SHP77 (cell line): ENCODE measurements at places on chromosomes 3 and 15.

DNA sequence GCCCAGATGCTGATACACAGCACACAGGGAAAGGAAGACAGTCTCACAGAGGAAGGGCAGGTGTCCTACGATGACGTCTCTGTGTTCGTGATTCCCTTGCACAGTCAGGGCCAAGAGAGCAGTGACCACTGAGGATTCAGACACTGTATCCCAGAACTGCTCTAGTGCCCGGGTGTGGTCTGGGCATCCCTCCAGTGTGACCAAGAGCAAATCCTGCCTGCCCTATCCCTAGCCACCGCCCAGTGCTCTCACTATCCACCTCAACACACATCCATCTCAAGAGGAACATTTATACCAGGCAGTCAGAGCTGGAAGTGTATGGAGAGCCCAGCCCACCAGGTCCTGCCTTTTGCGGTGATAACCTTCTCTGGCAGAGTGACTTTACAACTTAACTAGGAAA is 4.1 kb downstream of the PPM1M start:
- DNase-seq = no peak

GRCh38 chr15:60932051-60932915 is 296.8 kb downstream of the RORA start:
- DNase-seq = no peak

- DNase-seq = no peak
Observed at GRCh38 chr15:69996321-69997160, 101.2 kb downstream of the TLE3 start.

DNA sequence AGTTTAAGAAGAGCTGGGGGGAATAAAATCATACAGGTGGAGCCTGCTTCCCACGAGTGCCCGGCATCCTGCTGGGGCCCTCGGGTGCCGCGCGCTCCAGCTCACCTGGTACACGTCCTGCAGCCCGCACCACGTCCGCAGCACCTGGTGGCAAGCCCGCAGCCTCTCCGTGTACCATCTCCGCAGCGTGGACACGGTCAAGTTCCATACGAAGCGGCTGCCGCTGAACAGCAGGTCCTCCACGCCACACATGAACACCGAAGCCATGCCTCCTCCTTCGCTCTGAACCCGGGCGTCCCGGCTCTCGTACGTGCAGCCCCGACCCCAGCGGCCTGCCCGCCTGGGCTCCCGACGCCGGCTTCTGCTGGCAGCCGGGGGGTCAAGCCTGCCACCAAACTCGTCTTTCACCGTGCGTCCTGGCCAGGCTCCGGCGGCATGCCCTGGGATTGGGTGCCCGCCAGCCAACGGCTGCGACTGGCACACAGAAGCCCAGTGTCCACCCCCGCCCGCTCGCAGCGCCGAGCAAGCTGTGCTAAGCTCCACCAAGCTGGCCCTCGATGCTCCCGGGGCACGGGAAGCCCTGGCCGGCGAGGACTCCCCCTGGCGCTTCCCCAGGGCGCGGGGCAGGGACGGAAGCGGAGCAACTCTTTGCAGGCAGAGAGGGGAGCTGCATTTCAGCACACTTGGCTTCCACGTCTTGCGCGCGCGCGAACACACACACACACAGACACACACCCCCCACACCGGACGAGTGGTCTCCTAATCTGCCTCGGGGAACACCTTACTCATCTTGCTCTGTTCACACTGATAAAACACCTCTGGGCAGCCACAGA is at the start of gene FRMD4B:
Gene FRMD4B (minus strand): TSS at position 366 of the 833 bp plus-strand sequence. CDS start 99 bp downstream, at position 267.
- no peak for DNase-seq

- DNase-seq = no peak
Observed at GRCh38 chr3:130712718-130713423, 33.8 kb downstream of the PIK3R4 start.

- no peak for DNase-seq
Observed at GRCh38 chr15:90840157-90840855, 28.1 kb upstream of the FURIN start.

DNA sequence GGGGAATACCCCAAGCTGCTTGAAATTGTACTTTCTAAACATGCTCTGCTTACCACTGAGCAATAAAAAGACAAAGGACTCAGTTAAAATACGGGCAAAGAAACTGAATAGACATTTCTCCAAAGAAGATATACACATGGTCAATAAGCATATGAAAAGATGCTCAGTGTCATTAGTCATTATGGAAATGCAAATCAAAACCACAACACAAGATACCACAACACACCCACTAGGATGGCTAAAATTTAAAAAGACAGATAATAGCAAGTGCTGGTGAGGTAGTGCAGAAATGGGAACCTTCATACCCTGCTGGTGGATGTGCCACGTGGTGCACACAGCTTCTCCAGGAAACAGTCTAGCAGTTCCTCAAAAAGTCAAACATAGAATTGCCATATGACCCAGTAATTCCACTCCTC is 21.3 kb downstream of the LRIG1 start:
- DNase-seq = no peak

GRCh38 chr3:136516656-136517055 is 235.5 kb downstream of the STAG1 start:
- DNase-seq = no peak

DNA sequence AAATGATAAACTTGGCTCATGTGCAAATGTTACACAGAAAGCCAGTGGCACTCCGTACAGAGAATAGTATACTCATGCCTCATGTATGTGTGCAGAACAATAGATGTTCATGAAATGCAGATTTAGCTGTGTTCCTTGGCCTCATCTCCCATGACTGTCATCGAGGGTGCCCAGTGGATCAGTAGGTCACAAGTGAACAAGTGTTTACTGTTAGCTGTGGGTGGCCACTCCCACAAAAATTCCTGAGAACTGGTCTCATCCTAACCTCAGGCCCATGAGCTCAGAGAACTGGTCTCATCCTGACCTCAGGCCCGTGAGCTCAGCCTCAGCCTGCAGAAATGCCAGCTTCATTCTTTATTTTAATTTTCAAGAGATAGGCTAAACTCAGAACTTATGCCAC is 124.1 kb downstream of the GADL1 start:
- no peak for DNase-seq

- DNase-seq = no peak
Observed at GRCh38 chr3:144444061-144444460, 472.4 kb downstream of the DIPK2A start.

GRCh38 chr3:15405448-15406050 is 21.8 kb downstream of the METTL6 start:
- DNase-seq = peak; percentile 39

DNA sequence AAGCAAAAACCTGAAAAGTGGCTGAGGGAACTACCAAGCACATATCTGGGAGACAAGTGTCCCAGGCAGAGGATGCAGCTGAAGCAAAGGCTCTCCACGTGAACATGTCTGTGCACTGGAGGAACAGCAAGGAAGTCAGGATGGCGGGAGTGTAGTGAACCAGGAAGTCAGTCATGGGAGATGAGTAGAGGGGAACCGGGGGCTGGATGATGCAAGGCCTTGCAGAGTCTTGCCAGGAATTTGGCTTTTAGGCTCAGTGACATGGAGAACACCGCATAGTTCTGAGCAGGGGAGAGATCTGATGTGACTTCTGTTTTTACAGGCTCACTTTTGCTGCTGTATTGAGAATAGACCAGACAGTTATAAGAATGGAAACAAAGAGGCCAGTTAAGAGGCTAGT is 19.0 kb downstream of the C2CD4A start:
- no peak for DNase-seq

DNA sequence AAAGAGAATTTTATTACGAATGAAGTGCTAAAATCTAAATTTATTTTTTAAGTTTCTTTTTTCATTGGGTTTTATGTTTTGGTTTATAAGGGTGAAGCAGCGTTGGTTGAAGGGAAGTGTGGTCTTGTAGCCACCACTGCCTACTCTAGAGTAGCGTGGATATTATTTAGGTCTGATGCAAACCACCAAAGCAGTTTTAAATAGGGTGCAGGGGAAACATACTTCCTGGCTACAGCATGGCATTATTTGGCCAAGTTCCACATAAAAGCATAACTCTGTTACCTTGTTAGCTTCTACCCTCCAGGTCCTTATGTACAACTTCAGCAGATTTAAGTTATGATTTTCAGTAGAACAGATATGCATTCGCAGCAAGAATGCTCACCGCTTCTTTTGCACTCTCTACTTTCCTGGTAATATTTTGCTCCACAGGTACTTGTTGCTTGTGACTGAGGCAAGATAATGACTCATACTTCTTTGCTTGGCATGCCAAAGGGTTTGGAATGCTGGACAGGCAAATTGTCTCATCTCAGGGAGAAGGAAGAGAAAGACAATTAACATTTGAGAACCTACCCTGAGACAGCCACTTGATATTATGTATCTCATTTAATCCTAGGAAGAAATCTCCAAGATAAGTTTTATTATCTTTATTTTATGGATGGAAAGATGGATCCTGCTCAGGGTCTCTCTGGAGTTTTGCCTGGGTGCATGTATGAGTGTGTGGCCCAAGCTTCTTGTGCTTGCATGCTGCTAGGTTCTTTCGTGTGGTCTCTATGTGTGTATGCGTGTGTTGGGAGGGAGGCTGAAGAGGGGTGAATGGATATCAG is 5.4 kb downstream of the TGFBR2 start:
- DNase-seq = no peak

DNA sequence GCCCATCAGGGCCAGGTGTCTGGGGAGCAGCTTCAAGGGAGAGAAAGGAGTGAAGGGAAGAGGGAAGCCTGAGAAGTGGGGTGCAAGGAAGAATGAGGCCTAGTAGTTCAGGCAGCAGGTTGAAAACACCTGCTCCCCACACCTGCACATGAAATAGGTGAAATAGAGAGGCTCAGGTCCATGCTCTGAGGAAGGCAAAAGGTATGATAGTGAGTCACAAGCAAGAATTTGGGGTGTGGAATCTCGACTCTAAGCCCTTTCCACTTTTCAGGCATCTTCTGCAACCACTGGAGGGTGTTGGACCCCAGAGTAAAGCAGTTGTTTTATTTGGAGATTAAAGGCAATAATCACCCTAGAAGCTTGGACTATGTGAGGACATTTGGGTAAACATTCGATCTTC is 157.5 kb downstream of the CTNNB1 start:
- no peak for DNase-seq

GRCh38 chr15:65264863-65265430 is 21.7 kb downstream of the PARP16 start:
- no peak for DNase-seq

- no peak for DNase-seq
Observed at GRCh38 chr15:43239732-43240491, 19.1 kb upstream of the EPB42 start.

GRCh38 chr15:35911052-35911777 is 365.2 kb upstream of the DPH6 start:
- no peak for DNase-seq

GRCh38 chr3:121995161-121996137 is 26.6 kb downstream of the ILDR1 start:
- DNase-seq = peak; percentile 22

DNA sequence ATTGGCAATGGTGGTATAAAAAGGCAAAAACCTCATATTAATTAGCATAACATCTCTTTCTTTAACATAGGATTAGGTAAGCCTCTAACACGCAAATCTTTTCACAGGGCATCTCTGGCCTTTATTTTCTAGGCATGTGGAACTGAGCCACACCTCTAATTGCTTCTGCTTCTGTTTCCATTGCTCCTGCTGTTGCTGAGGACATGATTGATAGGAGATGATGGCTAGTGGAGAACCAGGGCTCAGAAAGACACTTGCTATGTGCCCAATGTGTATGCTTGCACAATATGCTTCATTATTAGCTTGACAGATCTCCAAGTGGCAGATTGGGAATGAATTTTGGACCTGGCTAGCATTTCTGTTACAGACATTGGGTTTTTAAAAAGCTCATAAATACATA is 114.5 kb downstream of the EPHA3 start:
- DNase-seq = peak; percentile 14

DNA sequence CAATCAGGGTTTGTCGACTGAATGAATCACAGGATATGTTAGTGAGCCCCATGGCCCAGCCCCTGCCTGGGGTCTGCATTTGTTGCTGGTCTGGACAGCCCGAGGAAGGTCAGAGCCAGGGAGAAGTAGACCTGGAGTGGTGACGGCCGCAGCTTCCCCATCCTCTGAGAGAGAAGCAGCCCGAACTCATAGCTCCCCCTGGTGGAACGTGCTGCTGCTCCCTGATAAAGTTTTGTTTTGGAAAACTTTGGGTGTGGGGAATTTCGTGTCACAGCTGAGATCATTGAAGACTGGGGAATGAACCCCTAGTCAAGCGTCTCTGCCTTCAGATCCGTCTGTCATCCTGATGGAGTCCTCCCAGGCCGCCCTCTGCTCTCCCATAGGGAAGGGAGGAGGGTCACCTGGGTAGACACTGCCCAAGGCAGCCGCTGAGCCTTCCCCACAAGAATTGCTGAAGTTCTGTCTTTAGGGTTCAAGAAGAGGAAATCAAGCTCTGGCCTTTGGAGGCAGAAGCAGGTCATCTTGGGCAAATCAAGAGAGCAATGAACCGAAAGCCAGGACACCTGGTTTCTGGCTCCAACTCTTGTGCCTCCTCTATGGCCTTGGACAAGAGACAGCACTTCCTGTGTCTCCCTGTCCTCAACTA is 60.5 kb downstream of the GLDN start:
- peak; percentile 3 for DNase-seq

DNA sequence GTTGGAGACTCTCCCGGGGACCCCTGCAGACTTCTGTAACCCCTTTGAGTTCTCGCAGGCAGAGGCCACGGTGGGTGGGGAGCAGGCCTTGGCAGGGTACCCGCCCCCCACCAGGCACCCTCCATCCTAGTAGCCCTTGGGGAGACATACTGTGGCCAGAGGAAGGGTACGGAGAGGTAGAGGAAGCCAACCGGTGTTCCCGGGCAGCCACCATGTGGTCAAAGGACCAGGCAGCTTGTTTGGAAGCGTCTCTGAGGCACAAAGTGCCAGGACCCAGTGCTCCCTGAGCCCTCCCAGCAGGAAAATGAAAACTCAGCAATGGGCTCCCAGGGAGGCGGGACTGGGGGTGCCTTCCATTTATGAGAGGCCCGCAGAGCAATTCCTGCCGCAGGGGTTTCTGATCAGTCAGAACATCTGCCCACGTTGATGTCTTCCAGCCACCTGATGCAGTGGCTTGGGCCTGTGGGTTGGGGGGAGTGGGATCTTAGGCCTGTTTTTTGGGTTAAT is 53.0 kb upstream of the CGNL1 start:
- no peak for DNase-seq

- DNase-seq = peak; percentile 42
Observed at GRCh38 chr3:110470310-110470709, 601.3 kb upstream of the NECTIN3 start.

DNA sequence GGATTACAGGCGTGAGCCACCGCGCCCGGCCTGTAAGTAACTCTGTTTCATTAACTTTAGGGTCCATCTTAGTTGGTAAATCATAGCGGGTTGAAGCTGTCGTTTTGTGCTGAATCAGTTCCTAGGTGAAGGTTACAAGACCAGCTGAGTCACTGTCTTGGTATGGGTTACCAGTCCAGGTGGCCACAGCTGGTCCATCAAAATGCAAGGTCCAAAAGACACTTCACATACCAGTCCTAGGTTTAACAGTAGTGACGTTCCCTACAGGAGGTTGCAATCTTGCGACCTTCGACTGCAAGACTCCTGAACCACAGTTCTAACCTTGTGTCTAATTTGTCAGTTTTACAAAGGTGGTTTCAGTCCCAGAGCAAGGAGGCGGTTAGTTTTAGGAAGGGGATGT is 160.1 kb upstream of the ATP10A start:
- no peak for DNase-seq

DNA sequence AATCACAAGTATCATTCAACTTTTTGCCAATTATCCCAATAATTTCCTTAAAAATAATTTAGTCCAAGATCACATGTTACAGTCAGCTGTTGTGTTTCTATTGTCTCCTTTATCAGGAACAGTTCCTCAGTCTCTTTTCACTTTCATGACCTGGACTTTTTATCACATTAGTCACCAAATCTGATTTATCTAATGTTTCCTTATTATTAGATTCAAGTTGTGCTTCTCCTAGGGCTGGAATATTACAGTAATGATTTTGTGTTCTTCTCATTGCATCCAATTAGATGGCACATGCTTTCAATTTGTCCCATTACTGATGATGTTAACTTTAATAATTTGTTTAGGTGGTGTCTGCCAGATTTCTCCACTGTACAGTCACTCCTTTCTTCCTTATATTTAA is 66.3 kb upstream of the DCBLD2 start:
- no peak for DNase-seq
